ENCODE measurements at places on chromosomes 7 and 10.

GRCh38 chr7:8126601-8127167 is 135.3 kb downstream of the ICA1 start:
- no peak for DNase-seq

DNA sequence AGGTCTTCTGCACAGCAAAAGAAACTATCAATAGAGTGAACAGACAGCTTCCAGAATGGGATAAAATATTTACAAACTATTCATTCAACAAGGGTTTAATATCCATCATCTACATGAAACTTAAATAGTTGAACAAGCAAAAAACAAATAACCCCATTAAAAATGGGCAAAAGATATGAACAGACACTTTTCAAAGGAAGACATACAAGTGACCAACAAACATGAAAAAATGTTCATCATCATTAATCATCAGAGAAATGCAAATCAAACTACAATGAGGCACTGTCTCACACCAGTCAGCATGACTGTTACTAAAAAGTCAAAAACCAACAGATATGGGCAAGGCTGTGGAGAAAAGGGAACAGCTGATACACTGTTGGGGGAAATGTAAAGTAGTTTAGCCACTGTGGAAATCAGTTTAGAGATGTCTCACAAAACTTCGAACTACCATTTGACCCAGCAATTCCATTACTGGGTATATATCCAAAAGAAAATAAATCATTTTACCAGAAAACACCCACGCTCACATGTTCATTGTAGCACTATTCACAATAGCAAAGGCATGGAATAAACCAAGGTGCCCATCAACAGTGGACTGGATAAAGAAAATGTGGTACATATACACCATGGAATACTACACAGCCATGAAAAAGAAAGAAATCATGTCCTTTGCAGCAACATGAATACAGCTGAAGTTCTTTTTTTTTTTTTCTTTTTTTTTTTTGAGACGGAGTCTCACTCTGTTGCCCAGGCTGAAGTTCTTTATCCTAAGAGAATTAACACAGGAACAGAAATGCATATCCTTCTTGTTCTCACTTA is 172.6 kb downstream of the KLF6 start:
- DNase-seq, result no peak

DNA sequence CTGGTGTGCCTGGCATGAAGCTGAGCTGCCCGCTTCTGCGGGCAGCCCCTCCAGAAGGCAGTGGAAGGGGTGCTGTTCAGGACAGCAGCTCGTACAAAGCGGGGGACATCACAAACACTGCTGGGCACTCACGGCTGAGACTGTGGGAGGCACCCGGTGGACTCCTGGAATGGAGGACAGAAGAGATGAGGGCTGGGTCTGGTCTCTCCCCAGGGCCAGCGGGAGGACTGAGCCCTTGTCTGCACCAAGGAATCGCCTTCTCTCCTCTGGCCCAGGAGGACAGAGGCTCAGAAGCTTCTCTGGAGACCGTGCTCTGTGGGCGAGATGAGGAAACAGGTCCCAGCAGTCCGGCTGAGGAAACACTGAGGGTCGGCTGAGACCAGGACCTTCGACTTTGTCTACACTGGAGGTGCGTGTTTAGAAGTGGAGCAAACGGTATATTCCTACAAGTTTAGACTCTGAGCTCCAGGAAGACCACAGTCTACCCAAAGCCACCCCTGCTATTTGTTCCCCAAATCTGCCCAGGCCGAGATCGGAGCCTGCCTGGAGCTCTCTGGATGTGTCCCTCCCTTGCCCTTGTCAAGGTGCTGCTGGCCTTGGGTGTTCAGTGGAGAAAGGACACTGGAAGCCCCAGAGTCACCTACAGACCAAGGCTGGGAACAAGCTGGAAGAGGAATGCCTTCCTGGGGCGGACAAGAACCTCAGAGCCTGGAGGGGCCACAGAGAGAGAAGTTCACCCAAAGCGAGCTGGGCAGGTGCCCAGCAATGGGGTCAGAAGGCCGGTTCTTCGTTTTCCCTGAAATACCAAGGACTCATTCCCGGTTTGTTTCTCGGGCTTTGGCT is 12.9 kb upstream of the INPP5A start:
- no peak for DNase-seq

DNA sequence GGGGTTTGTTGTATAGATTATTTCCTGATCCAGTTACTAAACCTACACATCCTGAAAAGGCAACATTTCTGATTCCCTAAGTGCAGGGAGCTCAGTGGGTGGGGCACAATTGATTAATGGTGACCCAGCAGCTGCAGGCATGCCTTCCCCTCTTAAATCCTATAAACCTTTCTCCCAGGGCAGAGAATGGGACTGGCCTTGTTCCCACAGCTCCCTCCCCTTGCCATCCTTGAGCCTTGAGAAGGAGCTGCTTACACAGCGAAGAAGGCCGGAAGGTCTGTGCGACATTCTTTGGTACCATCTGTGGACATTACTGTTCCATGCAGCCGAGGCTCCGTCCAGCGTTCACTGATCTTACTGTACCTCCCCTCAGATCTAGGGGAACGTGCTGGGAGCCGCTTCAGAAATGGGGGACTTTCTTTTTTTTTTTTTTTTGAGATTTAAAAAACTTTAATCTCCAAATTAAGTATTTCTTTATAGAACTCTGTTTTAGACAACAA is 14.3 kb downstream of the KLF6 start:
- DNase-seq, result no peak

- DNase-seq, result no peak
Observed at GRCh38 chr10:12748186-12748585, 253.3 kb downstream of the CCDC3 start.

GRCh38 chr10:129963641-129964501 is at the start of gene EBF3:
EBF3 (minus strand) TSS chr10:129964274; CDS start chr10:129963768, 506 bp downstream.
- peak; percentile 97 for DNase-seq

- peak; percentile 57 for DNase-seq
Observed at GRCh38 chr10:86345296-86345858, 21.2 kb downstream of the GRID1 start.

Data from left forelimb (tissue), 1 donor.